ENCODE measurements at places on chromosomes 11 and 22. TPM values are rescaled to one million over a fixed set of nuclear protein-coding genes. Genes with fewer than 3 reads are reported as not detected.

MCHR1 gene
- not detected for total RNA-seq

KRTAP5-8 gene
- total RNA-seq: not detected

PGA5 gene
- total RNA-seq: not detected

MMP8 gene
- total RNA-seq: not detected

PSMA1 gene
- total RNA-seq: 367 TPM

CNGA4 gene
- total RNA-seq: 0.10 TPM

C11orf16 gene
- not detected for total RNA-seq

BCR gene
- total RNA-seq: 62.3 TPM

NLRP6 gene
- total RNA-seq: 1.2 TPM

POU2AF1 gene
- 0.62 TPM for total RNA-seq

ASRGL1 gene
- total RNA-seq: 11.6 TPM

TNNI2 gene
- total RNA-seq: not detected

CEP164 gene
- total RNA-seq: 23.9 TPM

TMEM86A gene
- 0.05 TPM for total RNA-seq

TOMT gene
- not detected for total RNA-seq

All from activated naive CD4-positive, alpha-beta T cell treated with anti-CD3 and anti-CD28 coated beads for 36 hours (primary cell).